DND-41 (cell line): ENCODE measurements at places on chromosomes 5 and 9.

DNA sequence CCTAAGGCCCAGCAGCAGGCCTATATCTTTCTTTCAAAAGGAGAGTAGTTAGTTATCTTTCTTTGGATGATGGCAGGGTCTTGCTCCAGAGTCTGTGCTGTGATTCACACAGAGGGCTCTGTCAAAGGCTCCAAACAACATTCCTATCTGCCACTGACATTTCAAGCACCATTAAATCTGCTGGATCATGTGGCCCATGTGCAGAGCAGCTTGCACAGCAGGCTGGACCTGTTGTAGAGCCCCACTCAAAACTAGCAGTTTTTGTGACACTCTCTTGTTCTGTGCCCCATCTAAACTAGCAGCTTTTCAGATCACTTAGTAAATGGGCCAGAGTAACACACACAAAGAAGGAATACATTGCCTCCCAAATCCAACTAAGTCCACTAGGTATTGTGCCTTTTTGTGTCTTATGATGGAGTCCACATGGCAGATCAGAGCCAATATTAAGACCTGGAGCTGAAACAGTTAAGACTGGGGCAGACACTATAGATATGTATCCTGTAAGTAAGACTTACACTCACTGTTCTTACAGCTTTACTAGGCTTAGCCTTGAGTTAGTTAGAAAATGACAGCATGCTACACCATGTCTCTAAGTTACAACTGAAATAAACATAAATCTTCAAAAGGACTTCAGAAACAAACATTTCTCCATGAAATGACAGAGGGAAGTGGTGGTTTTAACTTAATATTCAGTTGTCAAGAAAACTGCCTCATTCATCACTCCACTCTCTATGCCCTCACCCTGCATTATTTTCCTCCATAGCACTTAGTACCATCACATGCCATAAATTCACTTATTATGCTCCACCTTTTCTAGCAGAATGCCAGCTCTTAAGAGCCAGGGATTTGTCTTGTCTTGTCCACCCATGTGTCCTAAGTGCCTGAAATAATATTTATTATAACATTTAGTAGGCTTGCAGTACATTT is 400.9 kb downstream of the RAB3C start:
- DNase-seq = no peak

- no peak for DNase-seq
Observed at GRCh38 chr5:72586788-72587530, 79.7 kb upstream of the ZNF366 start.

DNA sequence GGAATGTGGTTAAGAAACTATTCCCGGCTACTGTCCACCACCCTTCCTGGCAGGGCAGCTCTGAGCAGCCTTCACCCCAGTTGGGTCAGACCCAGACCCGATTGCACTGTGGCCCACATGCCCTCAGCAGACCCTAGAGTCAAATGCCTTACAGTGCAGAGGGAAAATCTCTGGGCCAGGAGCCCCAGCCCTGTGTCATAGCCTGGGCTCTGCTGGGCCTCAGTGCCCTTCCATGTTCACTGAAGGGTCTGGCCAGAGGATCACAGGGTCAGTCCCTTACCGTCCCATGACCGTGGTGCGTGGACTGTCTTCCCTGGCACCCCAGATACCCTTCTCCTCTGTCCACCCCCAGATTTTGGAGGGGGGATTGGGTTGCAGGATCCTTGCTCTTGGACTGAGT is 73.5 kb upstream of the COL5A1 start:
- no peak for DNase-seq

- no peak for DNase-seq
Observed at GRCh38 chr9:111301195-111301594, 28.8 kb downstream of the OR2K2 start.

DNA sequence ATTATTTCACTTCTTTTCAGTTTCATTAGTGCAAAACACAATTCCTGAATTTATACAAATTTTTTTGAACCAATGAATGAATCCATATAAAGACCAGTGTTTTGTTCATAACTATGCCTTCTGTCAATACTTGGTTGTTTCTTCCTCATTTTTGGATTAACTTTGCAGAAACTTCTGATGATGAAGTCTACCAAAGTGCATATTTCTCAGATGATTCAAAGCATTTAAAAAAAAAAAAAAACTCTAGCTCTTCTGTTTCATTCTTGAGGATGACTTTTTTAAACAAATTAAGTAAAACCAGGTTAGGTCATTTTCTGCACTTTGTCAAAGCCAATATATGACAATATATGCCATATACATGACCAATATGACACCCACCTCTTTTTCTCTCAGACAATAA is 92.6 kb downstream of the CHSY3 start:
- no peak for DNase-seq

- DNase-seq = no peak
Observed at GRCh38 chr5:14896131-14896530, 24.6 kb upstream of the ANKH start.

DNA sequence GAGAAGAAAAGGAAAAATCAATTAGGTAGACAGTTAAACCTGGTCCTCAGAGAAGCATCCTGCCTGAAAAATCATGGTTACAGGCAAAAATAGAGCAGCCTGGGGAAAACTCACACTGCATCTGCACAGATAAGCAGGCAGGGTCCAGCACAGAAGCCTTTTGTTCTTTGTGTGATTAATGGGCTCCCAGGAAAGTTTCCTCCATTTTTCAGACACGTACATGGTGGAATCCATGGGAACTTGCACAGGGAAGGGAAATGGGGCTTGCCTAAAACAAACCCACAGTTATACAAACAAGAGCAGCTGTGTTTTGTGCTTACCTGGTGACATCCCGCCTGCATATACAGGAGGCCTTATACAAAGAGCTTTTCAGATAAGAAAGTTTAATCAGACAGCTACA is 243.9 kb upstream of the ATP10B start:
- DNase-seq = no peak

GRCh38 chr9:108526518-108526917 is 329.3 kb downstream of the ACTL7B start:
- DNase-seq = no peak

DNA sequence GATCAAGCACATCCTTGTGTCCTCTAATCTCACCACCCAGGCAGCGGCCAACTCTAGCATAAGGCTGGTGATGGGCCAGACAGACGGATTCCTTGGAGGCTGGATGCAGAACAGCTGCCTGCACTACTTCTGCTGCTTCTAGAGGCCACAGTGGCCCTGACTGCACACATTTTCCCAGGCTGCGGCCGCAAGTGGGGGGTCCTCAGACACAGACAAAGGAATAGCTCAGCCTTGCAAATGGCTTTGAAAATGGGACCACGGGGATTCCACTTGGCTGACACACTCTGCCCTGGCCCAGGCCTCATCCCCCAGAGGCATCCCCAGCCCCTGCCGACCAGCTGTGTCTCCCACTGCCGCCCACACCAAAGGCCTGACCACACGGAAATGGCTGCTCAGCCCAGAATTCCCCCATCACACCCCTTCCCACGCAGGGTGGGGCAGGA is 540.8 kb downstream of the BNC2 start:
- no peak for DNase-seq

DNA sequence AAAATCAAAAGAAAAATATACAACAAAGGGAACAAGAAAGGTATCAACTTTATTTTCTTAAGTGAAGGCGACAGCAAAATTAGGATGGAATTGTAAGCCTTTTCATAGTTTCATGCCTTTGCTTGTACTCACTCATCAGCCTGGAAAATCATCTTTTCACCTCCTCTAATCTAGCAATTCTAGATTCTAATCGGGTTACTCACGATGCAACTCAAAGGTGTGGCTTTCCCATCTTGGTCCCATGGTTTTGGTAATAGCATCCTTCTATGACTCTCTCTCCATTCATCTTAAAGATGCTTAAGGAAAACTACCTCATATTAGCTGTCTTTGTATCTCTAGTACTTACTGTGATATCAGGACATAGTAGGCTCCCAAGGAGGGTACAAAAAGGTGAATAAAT is 30.5 kb downstream of the DNAH5 start:
- DNase-seq = no peak

DNA sequence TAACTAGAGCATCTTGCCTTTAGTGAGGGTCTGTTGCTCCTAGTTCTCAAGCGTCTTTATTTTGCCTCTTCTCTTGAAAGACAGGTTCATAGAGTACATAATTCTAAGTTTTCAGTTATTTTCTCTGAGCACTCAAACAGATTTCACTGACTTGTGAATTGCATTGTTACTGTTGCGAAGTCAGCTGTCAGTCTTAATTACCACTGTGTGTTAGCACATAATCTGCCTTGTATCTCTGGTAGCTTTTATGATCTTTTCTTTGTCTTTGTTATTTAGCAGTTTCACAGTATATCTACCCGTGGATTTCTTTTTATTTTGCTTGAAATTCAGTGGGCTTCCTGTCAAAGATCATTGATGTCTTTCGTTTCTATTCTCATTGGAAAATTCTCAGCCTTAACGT is 192.9 kb downstream of the TTLL11 start:
- DNase-seq = no peak

DNA sequence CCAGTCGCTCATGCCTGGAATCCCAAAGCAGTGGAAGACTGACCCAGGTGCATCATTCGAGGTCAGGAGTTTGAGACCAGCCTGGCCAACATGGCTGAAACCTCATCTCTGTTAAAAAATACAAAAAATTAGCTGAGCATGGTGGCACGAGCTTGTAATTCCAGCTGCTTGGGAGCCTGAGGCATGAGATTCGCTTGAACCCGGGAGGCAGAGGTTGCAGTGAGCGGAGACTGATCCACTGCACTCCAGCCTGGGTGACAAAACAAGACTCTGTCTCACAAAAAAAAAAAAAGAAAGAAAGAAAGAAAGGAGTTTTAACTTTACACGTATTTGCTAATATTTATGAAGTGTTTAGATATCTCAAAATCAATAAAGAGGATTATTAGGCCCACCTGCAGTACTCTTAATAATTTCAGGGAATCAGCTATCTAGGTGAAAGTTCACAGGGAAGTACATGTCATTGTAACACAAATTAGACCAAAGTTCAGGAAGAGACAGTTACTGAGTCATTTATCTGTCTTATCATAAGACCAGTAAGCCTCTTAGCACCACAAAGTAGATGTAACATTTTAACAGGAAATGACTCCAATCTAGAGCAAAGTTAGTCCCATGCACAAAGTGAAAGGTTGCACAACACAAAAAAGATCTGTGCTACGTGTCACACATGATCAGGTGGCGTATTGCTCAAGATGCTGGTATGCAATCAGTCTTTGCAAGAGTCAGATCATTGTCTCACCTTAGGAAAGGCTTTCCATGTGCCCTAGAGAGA is 34.1 kb upstream of the PLIN2 start:
- peak; percentile 61 for DNase-seq

DNA sequence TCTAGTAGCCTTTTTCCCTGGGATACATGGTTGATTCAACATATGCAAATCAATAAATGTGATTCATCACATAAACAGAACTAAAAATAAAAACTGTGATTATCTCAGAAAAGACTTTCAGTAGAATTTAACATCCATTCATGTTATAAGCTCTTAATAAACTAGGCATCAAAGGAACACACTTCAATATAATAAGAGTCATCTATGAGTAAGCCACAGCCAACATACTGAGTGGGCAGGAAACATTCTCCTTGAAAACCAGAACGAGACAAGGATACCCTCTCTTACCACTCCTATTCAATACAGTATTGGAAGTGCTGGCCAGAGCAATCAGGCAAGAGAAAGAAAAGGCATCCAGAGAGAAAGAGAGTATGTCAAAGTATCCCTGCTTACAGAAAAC is 239.9 kb downstream of the ATPSCKMT start:
- DNase-seq = no peak

GRCh38 chr9:130847306-130848217 is 12.5 kb downstream of the ABL1 start:
- DNase-seq = no peak

- no peak for DNase-seq
Observed at GRCh38 chr9:112502175-112502946, 15.7 kb downstream of the KIAA1958 start.

DNA sequence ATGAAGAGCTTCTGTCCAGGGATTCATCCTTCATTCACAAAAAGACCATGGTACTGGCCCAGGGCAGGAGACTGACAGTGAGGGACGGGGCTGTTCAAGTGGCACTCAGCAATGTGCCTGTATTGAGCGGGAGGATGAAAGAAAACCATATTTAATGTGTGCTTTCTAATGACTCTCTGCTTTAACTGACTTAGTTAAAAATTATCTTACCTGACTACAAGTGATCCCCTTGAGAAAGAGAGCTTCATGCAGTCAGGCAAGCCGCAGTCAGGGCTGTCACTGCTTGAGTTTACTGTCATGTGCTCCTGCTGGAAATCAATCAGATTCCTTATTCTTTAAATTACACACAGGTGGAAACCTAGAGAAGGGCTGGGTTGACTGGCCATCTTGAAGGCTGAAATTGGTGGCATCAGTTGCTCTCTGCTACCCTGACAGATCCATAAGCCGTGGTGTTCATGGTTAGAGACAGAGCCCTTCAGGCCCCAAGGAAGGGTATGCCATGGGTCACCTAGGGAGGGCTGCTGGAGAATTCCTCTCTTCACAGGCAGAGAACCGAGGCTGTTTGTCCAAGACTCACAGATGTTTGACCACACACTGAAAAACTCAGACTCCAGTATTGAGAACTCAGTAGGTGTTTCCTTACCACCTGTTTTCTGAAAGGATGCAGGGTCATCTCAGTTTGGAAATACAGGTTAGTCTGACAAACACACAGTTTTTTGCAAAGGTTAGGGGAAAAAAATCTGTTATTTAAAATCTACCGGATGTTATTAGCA is 70.9 kb downstream of the TRIO start:
- no peak for DNase-seq

GRCh38 chr5:71946343-71947030 is 160.8 kb upstream of the MAP1B start:
- DNase-seq = no peak

GRCh38 chr9:137970098-137970497 is 92.5 kb downstream of the CACNA1B start:
- no peak for DNase-seq

DNA sequence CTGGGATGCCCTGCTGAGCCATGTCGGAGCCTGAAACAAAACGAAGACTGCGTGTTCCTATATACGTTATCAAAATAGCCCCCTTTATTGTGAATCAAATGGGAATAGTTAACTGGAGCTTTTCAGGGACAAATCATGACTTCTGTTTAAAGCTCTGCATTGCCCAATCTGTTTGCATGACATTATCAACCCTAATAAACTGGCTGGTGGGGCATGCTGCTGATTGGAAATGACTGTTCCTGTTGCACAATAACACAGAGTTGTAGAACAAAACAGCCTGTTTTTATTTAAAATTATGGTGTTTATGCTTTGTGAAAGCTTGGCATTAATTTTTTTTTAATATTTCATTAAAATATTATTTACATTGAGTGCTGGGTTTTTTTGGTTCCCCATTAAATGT is 215.5 kb downstream of the TMEM167A start:
- DNase-seq = no peak
